ENCODE measurements at places on chromosomes 16 and 17.

- DNase-seq, result peak; percentile 27
These were observed 10.8 kb upstream of the TLCD3B start for GRCh38 chr16:30041841-30042240.

- DNase-seq, result no peak
These were observed 15.4 kb downstream of the RHBDL3 start for GRCh38 chr17:32281011-32281451.

DNA sequence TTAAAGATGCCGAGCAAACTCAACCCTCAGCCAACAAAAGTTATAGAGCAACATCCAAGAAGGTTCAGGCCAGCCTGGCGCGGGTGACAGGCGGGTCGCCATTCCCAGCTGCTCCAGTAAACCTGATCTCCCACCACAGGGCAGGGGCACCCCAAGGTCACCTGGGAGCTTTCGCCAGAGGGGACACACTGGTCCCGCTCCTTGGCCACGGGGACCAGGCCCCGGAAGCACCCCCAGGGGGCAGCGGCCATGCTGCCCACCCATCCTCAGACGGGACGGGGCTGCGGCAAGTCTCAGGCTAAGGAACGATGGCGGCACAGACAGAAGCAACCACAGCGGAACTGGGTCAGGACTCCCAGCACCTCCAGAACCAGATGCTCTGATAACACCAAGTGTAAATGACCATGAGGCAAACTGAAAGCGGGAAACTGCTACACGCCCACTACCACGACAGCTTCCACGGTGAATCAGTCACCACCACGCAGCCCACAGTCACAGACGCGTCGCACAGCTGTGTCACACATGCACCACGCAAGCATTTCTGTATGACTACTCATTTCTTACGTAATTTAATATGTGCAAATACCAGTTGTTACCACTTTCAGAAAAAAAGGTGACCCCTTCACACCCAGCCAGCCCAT lies 14.1 kb upstream of the CCDC154 start:
- no peak for DNase-seq

DNA sequence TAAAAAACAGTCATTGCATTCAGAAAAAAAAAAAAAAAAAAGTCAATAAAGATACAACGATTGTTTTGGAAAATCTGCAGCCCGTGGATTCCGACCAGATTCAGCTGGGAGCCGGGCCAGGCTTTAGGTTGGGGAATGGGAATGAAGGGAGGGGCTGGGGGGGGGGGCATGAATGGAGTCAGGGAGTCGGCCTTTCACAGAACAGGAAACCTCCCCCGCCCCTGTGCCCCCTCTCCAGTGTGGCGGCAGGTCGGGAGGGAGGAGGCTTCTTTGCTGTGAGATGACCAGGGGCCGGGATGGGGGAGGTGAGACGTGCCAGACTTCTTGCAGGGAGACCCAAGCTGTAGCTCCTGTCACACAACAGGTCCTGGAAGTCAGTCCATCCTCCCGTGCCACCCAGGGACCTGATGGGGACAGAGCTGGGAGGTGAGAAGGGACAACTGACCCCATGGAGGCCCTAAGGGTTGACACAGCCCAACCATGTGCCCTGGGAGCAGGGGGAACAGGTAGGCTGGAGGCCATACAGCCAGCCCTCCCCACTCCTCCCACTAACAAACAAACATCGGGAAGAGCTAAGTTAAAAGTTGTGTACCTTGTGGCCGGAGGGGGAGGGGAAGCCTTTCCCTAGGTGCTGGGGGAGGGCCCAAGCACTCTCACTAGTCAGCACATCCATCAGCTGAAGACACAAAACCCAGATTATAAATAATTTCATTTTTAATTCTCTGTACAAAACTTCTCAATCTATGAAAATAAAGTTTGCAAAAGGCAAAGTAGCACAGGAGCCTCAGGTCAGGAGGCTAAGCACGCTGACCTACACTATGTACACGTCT lies 25.2 kb downstream of the SREBF1 start:
- no peak for DNase-seq

GRCh38 chr17:82687871-82688270 lies 10.6 kb downstream of the RAB40B start:
- DNase-seq, result no peak

GRCh38 chr16:50600582-50601283 lies 52.5 kb downstream of the NKD1 start:
- DNase-seq, result no peak

- DNase-seq, result no peak
These were observed 86.7 kb upstream of the TOB1 start for GRCh38 chr17:50952889-50953288.

- no peak for DNase-seq
These were observed 31.4 kb downstream of the EPN2 start for GRCh38 chr17:19268611-19269010.

DNA sequence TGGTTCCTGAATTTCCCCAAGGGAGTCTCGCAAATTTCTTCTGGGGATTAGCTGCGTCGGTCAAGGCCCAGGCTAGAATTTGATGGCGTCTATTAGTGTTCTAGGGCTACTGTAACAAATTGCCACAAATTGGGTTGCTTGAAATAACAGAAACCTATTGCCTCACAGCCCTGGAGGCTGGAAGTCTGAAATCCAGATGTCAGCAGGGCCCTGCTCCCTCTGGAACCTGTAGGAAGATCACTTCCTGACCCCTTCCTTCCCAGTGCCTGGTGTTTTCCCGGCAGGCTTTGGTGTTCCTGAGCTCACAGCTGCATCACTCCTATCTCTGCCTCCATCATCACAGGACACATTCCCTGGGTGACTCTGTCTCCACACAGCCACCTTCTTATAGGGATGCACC lies 24.4 kb downstream of the DHRS7C start:
- no peak for DNase-seq

DNA sequence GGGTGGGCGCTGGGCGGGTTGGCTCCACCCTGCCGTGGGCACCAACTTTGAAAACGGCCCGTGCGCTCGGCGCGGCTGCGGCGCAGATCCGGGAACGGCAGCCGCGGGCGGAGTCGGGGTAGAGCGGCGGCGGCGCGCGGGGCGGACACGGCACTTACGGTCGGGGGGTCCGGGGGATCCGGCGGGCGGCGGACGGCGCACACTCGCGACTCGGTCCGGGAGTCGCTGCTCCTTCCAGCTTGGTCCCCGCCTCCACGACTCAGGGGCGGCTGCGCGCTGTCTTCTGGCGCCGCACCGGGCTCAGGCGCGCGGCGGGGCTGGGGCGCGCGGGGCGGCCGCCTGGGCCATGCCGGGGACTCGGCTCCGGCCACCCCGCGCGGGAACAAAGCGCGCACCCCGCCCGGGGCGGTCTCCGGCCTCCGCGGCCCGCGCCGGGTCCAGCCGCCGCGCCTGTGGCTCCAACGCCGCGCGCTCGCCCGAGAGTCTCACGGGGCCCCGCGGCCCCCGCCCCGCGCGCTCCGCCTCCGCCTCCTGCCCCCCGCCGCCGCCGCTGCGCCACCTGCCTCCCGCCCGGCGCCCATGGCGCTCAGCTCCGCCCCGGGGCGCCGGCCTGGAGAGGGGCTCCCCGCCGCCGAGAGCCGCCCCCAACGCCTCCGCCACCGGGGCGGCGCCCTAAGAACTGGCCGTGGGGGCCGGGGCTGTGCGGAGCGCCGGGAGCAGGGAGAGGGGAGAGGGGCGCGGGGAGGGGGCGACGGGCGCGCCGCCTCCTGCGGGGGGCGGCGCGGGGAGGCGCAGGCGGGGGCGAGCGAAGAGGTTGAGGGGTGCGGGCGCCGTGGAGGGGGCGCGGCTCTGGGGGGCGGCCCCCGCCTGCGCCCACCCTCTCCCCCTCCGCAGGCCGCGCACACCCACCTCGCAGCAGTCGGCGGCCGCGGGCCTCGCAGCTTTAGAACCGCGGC lies 35.9 kb downstream of the CBFA2T3 start:
- no peak for DNase-seq

GRCh38 chr17:66507982-66508760 lies 205.8 kb downstream of the PRKCA start:
- DNase-seq, result no peak

DNA sequence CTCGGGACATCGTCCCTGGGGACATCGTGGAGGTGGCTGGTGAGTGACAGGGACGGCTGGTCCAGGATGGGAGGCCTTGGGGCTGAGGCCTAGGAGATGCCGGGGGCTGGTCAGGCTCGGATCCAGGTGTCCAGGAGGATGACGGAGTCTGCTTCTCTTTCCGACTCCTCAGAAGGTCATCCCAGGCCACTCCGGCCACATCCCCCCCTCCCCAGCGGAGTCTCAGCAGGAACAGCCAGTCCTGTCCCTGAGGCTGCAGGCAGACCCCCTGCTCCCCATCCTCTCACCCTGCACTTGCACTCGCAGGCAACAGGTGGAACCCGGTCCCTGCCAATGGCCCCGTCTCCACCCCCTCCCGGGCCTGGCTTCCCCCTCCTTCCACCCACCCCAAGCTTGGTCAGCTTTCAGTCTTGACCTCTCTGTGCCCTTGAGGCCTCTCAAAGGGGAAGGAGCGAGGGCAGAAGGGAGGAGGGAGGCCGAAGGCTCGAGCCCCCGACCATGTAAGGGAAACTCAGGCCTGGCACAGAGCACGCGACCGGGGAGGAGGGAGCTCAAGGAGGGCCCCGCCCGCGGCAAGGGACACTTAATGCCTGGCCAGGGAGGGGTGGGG lies 4.4 kb downstream of the ATP2A1 start:
- no peak for DNase-seq

DNA sequence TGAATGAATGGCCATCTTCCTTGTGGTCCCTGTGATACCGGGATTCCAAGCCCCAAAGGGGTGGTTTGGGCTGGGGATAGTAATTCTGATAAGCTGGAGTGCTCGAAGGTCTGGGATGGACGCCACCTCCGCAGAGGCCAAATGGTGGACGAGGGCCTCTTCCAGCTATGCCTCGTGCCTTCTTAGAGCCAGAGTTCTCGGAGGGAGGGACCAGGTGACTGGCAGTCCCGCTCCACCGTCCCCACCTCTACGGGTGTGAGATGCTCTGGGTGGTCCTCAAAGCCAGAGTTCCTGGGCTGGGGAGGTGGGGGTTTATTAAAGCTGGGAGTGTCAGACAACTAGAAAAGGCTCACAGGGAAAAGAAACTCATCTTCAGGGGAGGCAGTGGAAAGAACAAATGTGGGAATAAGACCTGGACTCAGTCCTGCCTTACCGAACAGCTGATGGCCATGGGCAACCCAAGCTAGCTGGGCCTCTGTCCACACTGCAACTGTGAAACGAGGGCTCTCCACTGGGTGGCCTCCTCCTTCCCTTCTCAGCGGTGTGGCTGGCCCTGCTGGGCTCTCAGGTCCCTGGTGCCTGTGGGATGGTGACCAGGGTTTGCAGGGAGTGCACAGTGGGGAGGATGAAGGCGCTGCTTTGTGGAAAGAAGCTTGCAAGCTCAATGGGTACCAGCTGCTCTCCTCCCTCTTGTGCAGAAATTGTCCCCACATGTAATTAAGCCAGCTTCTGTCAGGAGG lies 75.2 kb downstream of the N4BP1 start:
- DNase-seq, result no peak

DNA sequence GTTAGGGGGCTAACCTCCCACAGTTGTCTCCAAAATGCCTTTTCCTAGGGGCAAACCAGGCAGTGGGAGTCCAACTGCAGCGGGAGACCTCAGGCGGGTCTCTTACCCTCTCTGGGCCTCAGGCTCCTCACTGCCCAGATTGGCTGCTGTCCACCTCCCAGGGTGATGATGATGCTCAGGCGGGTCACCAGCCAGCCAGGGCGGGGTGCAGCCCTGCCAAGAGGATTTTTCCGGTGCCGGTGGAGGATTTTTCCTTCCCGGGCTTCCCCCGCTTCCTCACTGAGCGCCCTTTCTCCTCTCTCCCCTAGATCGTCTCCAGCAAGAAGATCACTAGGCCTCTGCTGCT lies 22.8 kb downstream of the CPNE2 start:
- DNase-seq, result no peak

DNA sequence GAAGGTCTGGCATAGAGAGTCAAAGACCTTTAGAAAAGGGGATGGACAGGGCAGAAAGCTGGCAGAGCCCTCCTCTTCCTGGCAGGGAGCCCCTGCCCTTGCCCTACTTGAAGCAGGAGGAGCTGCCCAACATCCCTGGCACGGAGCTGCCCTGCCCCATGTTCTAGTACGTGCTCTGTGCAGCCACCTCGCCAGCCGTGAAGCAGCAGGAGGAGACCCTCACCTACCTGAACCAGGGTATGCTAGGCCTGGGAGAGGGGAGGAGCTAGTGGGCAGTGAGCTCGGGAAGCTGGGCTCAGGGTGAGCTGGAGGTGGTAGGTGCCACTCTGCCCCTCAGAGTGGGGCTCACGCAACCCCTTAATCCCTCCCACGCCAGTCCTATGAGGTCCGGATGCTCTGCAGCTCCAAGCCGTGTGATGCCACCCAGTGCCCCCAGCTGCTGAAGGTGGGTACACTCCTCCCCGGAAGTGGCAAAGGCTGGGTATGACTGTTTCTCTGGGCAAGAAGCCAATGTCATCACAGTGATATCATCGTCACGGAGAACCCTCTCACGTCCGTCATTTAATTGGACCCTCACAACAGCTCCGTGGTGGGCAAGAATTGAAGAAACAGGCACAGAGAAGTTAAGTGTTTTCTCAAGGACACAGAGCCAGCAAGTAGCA lies 12.7 kb upstream of the STAC2 start:
- DNase-seq, result peak; percentile 88

DNA sequence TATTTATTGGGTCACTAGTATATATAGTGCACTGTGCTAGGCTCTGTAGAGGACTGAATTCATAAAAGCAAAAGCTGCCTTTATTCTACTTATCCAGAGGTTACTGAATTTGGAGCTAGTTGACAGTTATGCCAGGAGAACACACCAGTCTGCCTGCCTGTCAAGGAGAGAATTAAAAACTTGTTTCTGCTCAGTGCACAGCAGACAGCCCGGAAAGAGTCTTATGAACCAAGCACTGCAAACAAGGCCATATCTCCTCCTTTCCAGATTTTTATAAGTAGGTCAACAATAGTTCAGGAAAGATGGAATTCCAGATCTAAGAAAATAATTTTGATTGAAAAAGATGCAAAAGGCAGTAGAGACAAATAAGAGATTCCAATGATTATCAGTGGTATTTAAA lies 267.8 kb downstream of the CA10 start:
- DNase-seq, result no peak

DNA sequence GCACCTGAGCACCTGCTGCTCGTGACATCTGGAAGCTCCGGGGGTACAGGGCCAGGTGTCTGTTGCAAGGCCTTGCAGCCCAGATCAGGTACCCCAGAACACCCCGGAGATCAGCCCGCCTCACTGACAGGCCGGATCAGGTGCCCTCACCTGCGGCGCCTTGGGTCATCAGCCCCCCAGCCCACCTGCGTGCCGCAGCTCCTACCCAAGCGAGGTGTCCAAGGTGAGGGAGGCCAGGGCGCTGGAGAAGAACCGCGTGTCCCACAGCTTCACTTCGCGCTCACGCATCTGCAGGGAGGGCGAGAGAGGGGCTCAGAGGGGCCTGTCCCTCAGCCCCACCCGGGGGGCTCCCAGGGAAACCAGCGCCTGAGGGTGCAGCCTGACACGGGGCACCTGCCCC lies 16.1 kb downstream of the VASN start:
- no peak for DNase-seq

All from central memory CD4-positive, alpha-beta T cell (primary cell).